ENCODE measurements at places on chromosomes 5 and 9.

GRCh38 chr5:124552526-124552925 lies 193.9 kb downstream of the ZNF608 start:
- DNase-seq = no peak

DNA sequence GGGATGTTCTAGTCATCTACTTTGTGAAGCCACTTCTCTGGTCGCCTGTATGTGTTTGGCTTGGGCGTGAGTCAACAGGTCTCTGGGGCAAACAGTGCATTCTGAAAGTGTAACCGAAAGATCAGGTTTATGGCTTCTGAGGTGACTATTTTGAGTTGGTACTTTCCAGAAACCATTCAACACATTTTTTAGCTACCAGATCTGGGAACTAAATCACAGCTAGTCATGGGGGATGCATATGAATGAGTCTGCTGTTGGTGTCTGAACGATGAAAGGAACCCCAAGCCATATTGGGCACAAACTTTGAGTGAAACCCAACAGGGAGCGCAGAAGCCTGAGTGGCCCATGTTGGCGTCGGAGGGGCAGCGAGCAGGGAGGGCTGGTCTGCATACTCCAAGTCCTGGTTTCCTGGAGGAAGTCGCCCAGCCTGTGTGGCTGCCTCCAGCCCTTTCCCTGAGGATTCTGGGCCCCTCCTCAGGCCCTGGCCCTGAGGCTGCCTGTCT lies 35.3 kb downstream of the UBE2QL1 start:
- DNase-seq = no peak

DNA sequence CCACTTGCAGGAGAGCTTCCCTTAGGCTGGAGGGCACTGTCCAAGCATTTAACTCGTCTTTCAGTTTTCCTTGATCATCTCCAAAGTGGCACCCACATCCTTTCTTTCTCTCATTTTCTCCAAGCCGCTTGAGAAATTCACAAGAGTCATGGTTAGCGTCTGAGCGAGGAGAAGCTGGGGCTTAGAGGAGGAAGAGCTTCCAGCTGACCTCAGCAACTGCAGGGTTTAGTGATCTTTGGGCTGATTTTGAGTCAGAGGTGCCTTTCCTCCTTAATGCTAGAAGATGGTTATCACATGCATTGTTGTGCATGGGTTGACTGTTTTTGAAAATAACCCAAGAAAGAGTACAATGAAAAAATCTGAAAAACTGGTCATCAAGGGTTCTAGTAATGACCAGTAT lies 134.7 kb downstream of the GADD45G start:
- DNase-seq = no peak

DNA sequence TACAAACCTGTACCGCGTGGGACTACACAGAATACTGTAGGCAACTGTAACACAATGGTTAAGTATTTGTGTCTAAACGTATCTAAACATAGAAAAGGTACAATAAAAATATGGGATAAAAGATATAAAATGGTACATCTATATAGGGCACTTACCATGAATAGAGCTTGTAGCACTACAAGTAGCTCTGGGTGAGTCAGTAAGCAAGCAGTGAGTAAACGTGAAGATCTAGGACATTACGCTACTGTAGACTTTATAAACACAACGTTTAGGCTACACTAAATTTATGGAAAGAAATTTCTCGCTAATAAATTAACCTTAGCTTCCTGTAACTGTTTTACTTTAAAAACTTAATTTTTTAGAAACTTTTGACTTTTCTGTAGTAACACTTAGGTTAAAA lies 46.5 kb downstream of the MRPS27 start:
- DNase-seq = no peak

Measured in NCI-H1105 (cell line).